ENCODE measurements at places on chromosomes 2 and 18.

DNA sequence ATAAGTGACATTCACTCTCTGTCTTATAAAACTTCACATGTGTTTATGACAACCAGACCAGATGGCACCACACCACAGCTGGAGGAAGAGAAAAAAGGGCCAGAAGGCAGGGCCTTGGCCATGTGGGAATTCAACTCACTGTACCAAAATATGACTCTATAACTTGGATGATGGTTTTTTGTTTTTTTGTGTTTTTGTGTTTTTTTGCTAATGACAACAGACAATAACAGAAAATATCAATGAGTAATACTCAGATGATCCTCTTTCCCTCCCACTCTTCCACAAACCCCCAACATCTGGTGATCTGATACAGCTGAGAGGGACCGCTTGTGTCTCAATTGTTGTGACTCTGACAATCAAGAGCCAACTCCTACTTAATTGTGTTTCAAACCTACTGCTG, 12.4 kb downstream of the NMI start:
- no peak for DNase-seq

- no peak for DNase-seq
Measured at GRCh38 chr2:167438206-167438605, 549.9 kb downstream of the XIRP2 start.

GRCh38 chr2:55879976-55880375, 43.6 kb downstream of the EFEMP1 start:
- no peak for DNase-seq

- no peak for DNase-seq
Measured at GRCh38 chr2:184402381-184402780, 195.9 kb upstream of the ZNF804A start.

GRCh38 chr2:222641336-222641735, 14.6 kb downstream of the FARSB start:
- no peak for DNase-seq

DNA sequence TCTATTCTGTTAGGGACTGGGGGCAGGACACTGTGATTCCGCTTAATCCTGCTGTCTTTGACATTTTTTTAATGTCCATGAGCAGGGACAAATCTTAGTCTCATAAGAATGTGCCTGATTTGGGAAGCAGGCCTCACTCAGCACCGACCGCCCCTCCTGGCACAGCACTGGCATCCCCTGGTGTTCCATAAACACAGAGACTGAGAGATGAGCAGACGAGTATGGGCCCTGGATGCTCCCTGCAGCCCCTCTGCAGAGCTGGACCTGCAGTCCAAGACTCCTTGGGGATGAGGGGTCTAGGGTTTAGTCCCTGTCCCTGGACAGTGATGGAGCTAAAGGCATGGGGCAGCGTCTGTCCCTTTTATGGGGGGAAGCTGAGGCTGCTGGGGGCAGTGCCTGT, 81.6 kb downstream of the NDUFA10 start:
- DNase-seq, result no peak

GRCh38 chr18:70469916-70470315, 181.1 kb downstream of the SOCS6 start:
- no peak for DNase-seq

- DNase-seq, result no peak
Measured at GRCh38 chr2:159562248-159562647, 54.1 kb downstream of the BAZ2B start.

GRCh38 chr2:117967977-117968718, 45.7 kb downstream of the CCDC93 start:
- no peak for DNase-seq

GRCh38 chr2:192267484-192267883, 72.8 kb upstream of the TMEFF2 start:
- DNase-seq, result no peak

DNA sequence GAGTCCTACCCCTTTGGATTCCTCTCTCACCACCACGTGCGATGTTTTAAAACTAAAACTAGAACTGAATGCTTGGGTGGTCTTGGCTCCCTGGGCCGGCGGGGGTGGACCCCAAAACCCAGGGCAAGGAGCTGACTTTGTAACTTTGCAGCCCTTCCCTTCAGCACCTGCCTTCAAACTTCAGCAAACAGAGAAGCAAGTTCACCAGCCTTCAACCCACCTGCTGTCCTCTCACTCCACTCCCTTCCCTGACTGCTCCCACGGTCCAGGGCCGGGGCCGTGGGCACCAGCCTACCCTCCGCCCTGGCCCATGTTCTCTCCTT, 54.5 kb downstream of the COL6A3 start:
- DNase-seq, result no peak

GRCh38 chr18:25990473-25990872, 99.9 kb downstream of the SS18 start:
- no peak for DNase-seq

GRCh38 chr2:240249423-240250149, 109.1 kb upstream of the OTOS start:
- DNase-seq, result no peak

GRCh38 chr2:233441161-233442027, 87.1 kb downstream of the DGKD start:
- DNase-seq, result no peak

GRCh38 chr2:211802666-211803065, 735.9 kb downstream of the ERBB4 start:
- no peak for DNase-seq

DNA sequence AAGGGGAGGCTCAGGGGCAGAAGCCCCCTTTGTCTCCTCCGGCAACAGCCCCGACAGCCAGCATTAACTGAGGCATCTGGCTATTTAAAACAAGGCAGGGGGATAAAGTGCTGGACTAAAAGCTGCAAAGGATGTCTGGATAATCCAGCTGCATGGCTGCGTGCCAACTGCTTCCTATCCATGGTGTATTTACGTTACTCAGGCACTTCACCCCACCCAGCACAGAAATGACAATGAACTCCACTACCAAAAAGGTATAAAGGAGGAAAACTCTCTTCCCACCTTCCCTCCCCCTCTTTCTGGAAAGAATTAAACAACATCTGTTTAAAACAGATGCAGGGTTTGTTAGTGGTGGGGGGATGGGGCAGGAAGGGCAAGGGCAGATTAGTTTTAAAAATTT, 82.5 kb downstream of the SPRED2 start:
- peak; percentile 93 for DNase-seq

DNA sequence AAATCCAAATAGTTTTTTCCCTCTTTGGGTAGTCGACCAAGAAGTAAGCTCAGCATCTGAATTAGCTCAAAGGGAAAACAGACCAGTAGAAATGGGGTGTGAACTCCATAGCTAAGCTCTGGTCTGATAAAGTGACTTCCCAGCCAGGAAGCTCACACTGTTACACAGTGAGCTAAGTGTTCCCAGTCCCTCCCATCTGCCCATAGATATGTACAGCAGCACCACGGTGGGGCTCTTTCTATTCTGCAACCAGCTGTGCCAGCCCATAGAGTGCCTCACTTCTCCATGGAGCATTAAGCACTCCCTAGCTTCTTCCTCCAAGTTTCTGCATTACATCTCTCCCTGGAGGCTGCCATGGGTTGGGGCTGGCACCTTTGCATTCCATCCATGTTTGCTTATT, 27.6 kb upstream of the NEMP2 start:
- DNase-seq, result no peak

- DNase-seq, result no peak
Measured at GRCh38 chr2:157477919-157478318, 34.0 kb upstream of the CYTIP start.

All from HAP-1 (cell line).